Fibroblast of skin of left biceps (primary cell): ENCODE measurements at places on chromosomes 2 and 18.
A peak's percentile ranks its signal among the peaks of the same experiment; 100 is the strongest.

DNA sequence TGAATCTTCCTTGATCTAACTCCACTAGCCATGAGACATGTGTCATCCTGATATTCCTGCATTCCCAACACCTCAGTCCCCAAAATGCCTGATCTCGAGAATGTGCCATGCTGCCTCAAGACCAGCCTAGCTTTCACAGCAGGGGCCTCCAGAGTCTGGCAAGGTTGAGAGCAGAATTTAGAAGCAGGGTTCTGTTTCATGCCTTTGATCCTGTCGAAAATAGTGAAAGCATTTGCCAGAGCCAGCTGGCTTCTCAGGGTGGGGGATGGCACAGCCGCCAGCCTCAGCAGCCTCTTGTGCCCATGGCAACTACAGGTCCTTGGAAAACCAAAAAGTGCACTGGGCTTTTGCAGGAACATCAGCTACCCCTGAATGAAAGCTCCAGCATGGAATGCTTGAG is 143.5 kb downstream of the RTN4 start:
- DNase-seq, result no peak

- no peak for DNase-seq
Measured at GRCh38 chr2:201466050-201466675, 14.6 kb downstream of the STRADB start.

- no peak for DNase-seq
Measured at GRCh38 chr2:136126021-136126420, 8.1 kb upstream of the CXCR4 start.

DNA sequence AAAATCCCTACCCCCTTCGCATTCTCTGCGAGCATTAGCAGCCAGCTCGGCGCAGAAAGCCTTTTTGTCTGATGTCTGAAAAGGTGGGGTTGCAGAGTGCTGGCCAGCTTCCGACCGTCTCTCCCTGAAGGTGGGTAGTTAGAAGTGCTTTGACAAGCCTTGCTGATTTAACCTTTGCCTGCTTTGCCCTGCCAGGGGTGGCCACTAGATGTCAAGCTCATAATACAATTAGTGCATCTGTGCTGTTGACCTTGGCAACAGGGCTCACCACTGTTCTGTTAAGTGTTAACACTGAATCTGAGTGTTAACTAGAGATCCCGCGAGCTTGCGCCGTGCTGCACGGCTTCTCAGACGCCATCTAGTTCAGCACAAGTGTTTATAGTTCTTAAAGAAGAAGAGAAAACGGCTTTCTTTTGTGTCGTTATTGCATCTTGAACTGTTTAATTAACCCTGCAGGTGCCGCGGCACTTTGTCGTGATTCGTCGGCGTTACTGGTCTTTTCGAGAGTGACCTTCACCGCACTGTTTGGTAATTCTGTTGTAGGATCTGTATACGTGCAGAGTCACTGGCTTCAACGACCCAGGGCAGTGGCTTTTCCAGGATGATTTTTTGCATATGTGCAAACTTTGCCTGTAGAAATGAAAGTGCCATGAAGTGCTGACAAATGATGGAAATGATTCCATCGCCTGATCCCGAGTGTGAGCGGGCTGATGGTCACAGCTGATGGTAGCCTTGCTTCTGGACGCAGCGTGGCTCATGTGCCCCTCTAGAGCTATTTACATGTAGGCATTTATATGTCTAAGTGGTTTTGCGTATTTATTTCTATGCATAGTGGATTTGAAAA is 5.5 kb downstream of the SALL3 start:
- no peak for DNase-seq

GRCh38 chr2:33216508-33217182 is 259.8 kb upstream of the RASGRP3 start:
- DNase-seq, result no peak

DNA sequence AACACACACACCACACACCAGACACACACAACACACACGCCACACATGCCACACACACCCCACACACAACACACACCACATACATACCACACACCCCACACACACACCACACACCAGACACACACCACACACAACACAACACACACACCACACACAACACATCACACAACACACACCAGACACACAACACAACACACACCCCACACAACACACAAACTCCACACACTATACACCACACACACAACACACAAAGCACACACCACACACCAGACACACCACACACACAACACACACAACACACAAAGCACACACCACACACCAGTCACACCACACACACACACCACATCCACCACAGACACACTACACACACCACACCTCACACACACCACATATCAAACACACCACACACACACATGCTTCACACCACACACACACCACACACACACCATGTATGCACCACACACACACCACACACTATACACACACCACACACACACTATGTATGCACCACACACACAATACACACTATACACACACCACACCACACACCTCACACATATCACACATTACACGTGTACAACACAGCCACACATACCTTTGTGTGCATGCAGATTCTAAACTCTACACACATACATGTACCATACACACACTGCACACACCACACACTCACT is 72.2 kb downstream of the TMEM18 start:
- DNase-seq, result no peak

DNA sequence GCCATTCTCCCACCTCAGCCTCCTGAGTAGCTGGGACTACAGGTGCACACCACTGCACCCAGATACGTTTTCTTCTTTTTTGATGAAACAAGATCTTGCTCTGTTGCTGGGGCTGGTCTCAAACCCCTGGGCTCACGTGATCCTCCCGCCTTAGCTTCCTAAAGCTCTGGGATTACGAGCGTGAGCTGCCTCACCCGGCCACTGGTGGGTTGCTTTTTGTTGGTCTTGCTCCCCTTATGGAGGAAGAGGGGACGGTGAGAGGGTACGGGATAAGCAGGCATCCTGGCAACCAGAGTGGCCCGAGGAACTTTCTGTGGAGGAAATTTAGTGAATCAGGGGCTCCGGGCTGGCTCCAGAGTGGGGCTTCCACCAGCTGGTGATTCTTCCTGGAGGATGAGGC is 222.3 kb downstream of the HDAC4 start:
- DNase-seq, result no peak

- DNase-seq, result no peak
Measured at GRCh38 chr2:120453635-120453998, 107.7 kb downstream of the INHBB start.

- DNase-seq, result no peak
Measured at GRCh38 chr2:165647409-165647808, 146.6 kb downstream of the GALNT3 start.

- no peak for DNase-seq
Measured at GRCh38 chr2:236444187-236444586, 125.4 kb upstream of the ACKR3 start.

DNA sequence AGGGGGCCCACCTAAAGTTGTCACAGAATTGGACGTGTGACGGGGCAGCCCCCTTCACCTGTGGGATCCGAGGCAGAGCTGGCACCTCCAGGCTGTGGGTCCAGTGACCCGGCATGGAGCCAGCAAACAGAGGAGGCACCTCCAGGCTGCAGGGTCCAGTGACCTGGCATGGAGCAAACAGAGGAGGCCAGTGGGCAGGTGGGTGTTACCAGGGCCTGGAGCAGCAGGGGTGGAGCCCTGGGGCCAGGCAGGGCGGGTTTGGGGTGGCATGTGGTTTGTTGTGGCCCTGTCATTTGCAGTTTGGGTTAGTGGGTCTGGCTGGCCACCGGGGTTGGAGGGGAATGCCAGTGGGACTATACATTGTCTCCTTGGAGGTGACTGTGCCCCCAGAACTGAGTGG is 68.2 kb downstream of the HPCAL1 start:
- no peak for DNase-seq

DNA sequence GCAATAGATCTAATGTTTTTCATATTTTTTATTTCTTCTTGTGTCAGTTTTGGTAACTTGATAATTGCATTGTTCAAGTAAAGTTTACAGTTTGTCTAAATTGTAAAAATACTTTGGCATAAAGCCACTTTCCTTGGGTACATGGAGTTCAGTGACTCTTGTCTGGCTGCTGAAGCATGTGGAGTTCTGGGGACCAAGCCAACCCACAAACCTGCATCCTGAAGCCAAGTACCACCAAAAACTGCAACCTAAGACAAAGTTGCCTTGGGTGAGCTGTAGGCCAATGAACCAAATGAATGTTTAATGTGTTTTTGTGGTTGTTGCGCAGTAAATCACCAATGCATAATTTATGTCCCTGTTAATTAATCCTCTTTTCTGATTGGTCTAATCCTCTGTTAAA is 872.6 kb downstream of the BCL11A start:
- no peak for DNase-seq

GRCh38 chr2:191486584-191487320 is 191.2 kb upstream of the NABP1 start:
- peak; percentile 97 for DNase-seq

GRCh38 chr18:34514238-34514637 is 195.9 kb upstream of the DTNA start:
- DNase-seq, result no peak

DNA sequence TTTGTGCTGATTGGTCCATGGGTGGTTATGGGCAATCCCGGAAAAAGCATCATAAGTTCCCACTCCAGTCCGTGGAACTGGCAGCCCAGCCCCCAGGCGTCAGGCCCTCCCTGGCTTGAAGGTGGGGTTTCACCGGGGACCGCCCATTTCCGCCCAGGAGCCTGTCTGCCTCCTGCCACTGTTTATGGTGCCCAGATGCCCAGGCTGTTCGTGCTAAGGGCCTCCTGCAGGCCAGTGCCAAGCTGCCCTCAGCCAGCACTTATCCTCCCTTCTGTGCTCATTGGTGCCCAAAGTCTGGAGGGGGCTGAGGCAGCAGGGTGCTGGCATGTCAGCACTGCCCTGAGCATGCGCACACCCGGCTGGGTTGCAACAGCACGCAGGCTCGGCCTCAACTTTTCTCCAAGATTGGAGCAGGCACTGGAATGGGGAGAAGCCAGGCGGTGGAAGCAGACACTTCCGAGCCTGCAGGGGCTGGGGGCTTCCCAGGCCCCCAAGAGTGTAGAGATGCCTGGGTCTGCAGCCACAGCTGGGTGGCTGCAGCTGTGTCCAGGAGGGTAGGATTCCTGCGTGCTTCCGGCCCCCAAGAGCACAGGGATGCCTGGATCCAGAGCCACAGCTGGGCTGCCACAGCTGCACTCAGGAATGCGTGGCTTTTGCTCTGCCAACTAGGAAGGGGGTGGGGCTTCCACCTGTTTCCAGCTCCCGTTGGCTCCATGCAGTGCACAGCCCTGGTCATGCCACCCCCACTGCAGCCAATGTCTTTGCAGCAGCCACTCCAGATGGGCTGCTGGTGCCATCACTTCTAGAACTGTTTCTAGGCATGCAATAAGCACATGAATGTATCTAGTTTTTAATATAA is 74.0 kb downstream of the AGPS start:
- no peak for DNase-seq

DNA sequence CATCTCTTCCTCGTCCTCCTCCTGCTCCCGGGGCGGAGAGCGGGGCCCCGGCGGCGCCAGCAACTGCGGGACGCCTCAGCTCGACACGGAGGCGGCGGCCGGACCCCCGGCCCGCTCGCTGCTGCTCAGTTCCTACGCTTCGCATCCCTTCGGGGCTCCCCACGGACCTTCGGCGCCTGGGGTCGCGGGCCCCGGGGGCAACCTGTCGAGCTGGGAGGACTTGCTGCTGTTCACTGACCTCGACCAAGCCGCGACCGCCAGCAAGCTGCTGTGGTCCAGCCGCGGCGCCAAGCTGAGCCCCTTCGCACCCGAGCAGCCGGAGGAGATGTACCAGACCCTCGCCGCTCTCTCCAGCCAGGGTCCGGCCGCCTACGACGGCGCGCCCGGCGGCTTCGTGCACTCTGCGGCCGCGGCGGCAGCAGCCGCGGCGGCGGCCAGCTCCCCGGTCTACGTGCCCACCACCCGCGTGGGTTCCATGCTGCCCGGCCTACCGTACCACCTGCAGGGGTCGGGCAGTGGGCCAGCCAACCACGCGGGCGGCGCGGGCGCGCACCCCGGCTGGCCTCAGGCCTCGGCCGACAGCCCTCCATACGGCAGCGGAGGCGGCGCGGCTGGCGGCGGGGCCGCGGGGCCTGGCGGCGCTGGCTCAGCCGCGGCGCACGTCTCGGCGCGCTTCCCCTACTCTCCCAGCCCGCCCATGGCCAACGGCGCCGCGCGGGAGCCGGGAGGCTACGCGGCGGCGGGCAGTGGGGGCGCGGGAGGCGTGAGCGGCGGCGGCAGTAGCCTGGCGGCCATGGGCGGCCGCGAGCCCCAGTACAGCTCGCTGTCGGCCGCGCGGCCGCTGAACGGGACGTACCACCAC is 2.1 kb downstream of the GATA6 start:
- no peak for DNase-seq

DNA sequence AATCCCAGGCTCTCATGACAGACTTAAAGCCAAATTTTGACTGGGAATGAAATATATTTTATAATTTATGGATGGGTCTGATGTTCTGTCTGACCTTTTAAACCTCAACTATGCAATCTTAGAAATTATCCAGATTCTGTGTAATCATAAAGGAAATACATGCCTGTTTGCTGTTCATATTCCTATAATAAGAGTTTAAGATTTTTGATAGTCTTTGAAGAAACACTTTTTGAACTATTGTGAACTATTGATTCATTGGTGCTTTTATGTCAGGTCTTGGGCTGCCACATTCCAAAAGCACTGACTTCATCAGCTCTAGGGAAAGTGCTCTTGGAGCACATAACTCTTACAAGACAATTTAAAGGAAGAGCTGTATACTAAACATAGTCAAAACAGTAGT is 64.2 kb downstream of the CCDC150 start:
- peak; percentile 30 for DNase-seq

- peak; percentile 67 for DNase-seq
Measured at GRCh38 chr18:68083131-68083530, 566.6 kb upstream of the DSEL start.

DNA sequence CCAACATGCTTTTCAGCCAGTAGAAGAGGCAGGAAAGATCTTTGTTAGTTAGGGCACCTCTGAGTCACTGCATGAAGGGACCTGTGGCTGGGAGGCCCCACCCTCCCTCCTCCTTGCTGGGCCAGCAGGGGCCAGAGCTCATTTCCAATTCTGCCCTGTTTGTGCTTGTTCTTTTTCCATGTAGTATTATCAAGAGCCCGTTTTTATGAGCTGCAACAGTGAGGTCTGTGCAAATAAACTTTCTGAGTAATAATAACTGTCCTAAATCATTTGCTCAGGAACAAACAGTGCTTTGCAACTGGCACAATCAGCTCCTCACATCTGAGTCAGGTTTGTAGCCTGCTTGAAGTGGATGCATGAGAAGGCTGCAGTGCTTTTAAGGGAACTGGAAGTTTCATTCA is 128.0 kb downstream of the ARL4C start:
- no peak for DNase-seq

DNA sequence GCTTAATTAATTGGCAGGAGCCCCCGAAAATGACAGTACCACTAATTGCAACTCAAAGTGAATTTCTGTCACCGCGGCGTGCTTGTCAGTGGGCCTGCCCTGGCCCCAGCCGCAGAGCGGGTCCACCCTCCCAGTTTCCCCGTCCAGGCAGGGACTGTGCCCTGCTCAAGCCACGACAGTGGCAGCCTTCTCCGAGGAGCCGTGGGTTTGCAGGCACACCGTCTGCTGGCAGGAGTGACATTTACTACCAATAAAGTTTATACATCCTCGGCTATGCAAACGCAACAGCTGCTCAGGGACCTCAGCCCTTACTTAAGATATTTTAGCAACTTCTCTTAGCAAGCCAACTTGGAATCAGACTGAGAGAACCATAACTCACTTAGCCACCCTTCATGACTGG is 112.7 kb downstream of the GBX2 start:
- no peak for DNase-seq

- DNase-seq, result peak; percentile 42
Measured at GRCh38 chr2:45315861-45316260, 295.2 kb downstream of the SRBD1 start.

GRCh38 chr2:216221811-216222210 is 112.7 kb downstream of the XRCC5 start:
- no peak for DNase-seq
